Mammary microvascular endothelial cell (primary cell): ENCODE measurements at places on chromosomes 5 and 9. TPM values are rescaled to one million over a fixed set of nuclear protein-coding genes. Genes with fewer than 3 reads are reported as not detected.

DDX4 gene
- total RNA-seq = not detected in 2 replicates

ANKRD34B gene
- total RNA-seq = not detected in 2 replicates

GLRA1 gene
- total RNA-seq = not detected in 2 replicates

SPINK6 gene
- not detected in 2 replicates for total RNA-seq

CNTNAP3 gene
- 3.3 and 7.3 TPM in 2 replicates for total RNA-seq

HEMGN gene
- not detected in 2 replicates for total RNA-seq

GABBR2 gene
- 2.1 and 2.3 TPM in 2 replicates for total RNA-seq

LTC4S gene
- total RNA-seq = not detected in 2 replicates

ITGA2 gene
- 30.9 and 33.3 TPM in 2 replicates for total RNA-seq

SERF1A gene
- 0.47 and 0.59 TPM in 2 replicates for total RNA-seq

RNF183 gene
- total RNA-seq = not detected in 2 replicates

MARCHF6 gene
- 17.2 and 17.4 TPM in 2 replicates for total RNA-seq

IL5 gene
- not detected in 2 replicates for total RNA-seq
